Stimulated activated CD4-positive, alpha-beta T cell treated with anti-CD3 and anti-CD28 coated beads, TNF-alpha, amount 100 ng/mL, for 48 hours (primary cell): ENCODE measurements at places on chromosomes 4 and X.

- DNase-seq = no peak
Measured at GRCh38 chrX:7926501-7926900, 712 bp downstream of the PNPLA4 start.

DNA sequence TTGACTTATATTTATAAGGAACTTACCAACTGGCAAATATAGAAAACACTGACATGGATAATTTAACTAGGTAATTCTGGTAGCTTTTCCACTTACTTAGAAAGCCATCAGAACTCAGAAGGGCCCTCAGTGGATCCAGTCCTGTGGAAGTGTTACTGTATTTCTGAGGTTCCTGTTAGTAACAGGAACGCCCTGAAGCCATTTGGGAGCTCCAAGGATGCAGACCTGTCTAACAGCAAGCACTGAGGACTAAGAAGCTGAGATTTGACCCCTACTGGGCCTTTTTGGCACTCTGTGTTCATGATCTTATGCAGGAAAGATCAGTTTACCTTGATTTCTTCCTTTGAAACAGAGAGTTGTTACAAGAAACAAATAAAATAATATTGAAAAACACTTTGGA lies 46.0 kb upstream of the TLL1 start:
- no peak for DNase-seq

DNA sequence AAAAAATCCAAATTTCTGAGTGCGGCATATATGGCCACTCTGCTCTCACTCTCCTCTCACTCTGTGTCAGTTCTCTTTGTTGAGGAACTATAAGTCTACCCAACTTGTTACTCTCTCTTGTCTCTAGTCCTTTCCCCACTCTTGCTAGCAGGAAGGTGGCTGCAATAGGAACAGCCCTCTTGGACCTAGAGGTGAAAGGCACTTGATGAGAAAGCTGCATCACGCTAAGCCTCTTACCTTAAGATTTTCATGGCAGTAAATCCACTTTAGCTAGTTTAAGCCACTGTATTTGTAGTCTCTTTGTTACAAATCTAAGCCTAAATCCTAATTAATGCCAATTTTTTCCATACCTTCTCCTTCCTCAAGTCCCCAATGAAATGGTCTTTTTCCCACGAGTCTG lies 189.9 kb downstream of the NKX6-1 start:
- DNase-seq = no peak

- DNase-seq = no peak
Measured at GRCh38 chr4:68912807-68913206, 38.8 kb downstream of the UGT2A3 start.

GRCh38 chr4:113292371-113293042 lies 243.1 kb downstream of the ANK2 start:
- DNase-seq = no peak

DNA sequence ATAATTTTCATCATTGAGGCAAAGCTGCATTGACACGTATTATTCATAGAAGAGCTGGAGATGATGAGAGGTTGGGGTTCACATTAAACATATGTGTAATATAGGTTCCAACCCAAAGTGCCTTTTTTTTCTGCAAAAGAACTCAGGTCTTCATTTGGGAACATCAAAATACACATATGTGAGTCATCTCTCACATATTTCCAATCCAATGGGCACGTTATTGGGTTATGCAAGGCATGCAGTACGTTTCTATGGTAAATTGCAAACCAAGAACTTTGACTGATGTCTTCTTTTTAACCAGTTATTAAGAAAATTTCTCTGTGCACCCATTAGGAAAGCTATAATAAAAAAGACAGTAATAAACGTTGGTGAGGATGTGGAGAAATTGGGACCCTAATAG lies 150.3 kb upstream of the FAM9B start:
- no peak for DNase-seq

- no peak for DNase-seq
Measured at GRCh38 chrX:11770320-11770719, 12.3 kb downstream of the MSL3 start.

DNA sequence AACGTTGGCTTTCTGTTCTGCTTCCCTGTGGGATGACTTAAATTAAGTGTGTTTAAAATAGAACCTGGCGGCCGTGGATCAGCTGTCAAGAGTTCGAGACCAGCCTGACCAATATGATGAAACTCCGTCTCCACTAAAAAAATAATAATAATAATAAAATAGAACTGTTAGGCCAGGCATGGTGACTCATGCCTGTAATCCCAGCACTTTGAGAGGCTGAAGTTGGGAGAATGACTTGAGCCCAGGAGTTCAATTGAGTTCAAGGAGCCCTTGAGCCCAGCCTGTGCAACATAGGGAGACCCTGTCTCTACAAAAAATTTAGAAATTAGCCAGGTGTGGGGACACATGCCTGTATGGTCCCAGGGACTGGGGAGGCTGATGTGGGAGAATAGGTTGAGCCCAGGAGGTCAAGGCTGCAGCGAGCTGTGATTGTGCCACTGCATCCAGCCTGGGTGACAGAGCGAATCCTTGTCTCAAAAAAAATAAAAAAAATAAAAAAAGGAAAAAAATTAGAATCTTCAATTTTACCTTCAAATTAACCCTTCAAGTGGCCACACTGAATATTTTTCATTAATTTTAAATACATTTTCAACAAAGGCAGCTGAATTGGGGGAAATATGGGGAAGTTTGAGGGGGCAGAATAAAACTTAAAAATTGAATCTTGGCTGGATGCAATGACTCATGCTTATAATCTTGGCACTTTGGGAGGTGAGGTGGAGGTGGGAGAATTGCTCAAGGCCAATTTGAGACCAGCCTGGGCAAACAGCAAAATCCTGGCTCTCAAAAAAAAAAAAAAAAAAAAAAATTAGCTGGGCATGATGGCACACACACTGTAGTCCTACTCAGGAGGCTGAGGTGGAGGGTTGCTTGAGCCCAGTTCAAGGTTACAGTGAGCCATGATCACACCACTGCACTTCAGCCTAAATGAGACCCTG lies 31.8 kb upstream of the HSD17B13 start:
- DNase-seq = no peak

DNA sequence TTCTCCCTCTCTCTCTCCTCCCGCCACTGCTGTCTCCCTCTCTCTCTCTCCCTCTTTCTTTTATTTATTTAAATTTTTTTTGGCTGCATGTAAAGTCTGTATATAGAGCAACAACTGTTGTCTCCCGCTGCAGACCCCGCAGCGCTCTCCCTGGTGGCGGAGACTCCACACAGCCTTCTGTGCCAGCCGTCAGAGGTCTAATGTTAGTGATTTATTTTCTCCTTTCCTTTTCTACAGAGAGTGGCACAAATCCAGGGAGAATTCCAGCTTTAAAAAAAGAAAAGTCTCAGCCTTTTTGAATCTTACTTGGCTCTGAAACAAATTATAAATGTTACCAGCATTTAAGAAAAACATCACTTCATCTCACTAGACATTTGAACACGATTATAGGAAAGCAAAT lies 106.2 kb downstream of the FAM9B start:
- DNase-seq = no peak

GRCh38 chrX:69396916-69397315 lies 107.2 kb upstream of the NALF2 start:
- no peak for DNase-seq

DNA sequence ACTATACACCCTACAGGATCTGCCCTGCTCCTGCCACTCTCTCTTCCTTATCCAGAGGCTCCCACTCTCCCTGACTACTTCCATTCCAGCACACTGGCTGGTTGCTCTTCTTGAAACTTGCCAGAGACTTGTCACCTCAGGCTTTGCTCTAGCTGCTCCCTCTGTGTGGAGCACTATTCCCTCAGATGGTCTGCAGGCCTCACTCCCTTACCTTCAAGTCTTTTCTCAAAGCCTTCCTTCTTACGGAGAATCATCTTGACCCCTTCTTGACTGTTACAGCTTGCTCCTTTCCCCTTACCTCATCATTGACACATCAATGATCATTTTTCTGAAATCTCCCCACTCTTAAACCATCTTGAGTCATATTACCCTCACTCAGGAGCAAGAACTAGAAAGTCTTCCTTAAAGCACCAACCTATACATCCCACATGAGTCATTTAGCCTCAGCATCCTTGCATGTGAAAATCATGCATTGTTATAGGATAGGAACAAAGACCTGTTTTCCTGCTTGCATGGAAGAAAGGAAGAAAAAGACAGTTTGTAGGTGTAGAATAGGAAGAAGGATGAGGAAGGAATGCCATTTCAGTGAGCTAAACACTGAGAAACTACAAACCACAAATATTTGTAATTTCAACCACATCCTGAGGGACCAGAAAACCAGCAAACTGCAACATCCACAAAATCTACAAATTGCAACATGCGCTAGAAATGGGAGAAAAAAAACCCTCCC lies 55.7 kb downstream of the ANTXR2 start:
- no peak for DNase-seq

DNA sequence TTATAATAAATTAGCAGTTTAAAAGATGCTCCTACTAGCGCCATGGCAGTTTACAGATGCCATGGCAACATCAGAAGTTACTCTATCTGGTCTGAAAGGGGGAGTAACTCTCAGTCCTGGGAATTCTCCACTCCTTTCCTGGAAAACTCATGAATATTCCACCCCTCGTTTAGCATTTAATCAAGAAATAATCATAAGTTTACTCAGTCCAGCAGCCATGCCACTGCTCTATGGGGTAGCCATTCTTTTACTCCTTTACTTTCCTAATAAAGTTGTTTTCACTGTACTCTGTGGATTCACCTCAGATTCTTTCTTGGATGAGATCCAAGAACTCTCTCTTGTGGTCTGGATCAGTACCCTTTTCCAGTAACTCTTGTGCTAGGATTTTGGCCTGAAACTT lies 52.3 kb downstream of the GUCY1B1 start:
- DNase-seq = no peak
